Large intestine (tissue), 12 donors: ENCODE measurements at places on chromosomes 4 and X. TPM values are rescaled to one million over a fixed set of nuclear protein-coding genes. Genes with fewer than 3 reads are reported as not detected.

DNA sequence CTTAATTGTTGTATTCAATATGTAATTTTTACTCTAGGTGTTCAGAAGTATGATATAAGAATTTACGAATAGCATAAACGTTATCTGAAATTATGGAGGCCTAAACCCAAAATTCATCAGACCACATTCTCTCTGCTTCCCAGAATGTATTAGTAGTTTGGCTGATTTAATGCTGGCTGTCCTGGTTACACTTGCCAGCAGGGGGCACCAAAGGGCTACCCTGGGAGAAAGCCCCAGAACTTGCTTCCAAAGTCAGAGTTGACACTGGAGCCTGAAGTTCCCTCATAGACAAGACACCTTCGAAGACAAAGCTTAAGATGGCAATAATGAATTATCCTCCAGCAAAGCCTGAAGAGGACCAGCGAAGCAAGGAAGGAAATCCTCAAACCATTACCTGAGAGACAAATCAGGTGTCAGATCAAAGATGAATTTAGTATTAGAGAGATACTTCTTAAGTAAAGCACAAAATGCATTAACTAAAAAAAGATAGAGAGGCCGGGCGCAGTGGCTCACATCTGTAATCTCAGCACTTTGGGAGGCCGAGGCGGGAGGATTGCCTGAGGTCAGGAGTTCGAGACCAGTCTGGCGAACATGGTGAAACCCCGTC lies 11.3 kb upstream of the ANOS1 start:
- DNase-seq, result no peak

DNA sequence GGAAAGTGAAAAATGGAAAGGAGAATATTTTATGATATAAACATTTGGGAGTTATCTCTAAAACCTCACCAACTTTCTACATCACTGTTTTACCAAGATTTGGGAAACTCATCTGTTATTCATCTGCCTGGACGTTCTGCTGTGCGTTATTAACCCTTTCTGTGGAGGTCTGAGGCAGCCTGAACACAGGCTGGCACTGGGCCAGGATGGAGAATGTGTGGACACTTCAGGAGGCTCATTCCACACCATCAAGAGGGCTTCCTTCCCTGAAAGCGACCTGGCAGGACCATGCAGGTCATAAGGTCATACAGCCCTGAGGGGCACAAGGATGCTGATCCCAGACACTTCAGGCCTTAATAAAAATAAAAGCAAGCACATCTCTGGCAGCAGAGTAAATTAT lies 31.2 kb upstream of the TMEM184C start:
- no peak for DNase-seq

DNA sequence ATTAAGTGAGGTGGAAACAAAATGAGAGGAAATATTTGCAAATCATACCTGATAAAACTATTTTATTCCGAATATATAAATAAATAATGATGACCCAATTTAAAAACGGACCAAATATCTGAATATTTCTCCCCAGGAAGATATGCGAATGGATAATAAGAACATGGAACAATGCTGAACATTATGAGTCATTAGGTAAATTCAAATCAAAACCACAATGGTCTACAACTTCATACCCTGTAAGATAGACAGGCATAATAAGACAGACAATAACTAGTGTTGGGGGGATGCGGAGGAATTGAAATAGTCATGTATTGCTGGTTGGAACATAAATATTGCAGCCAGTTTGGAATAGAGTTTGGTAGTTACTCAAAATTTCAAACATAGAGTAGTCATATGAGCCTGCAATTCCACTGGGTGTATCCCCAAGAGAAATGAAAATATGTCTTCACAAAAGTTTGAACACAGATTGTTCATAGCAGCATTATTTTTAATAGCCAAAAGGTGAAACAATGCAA lies 47.6 kb upstream of the DRP2 start:
- no peak for DNase-seq

GRCh38 chr4:76363556-76364290 lies 57.2 kb downstream of the STBD1 start:
- DNase-seq, result no peak

GRCh38 chr4:184649971-184650855 lies 675 bp downstream of the PRIMPOL start:
- peak; percentile 72 for DNase-seq

GRCh38 chr4:70619288-70619687 lies 9.3 kb upstream of the ENAM start:
- DNase-seq, result no peak

DNA sequence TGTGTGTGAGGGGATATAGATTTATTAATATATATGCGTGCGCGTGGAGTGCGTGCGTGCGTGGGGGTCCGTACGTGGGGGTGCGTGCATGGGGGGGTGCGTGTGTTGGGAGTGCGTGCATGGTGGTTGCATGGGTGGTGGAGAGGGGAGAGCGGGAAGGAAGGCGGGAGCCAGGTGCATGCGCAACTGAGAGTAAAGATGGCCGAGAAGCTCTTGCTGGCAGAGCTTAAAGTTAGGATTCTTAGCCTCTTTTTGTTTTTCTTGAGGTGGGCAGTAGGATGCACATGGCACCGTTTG lies 45.8 kb downstream of the TEX13B start:
- no peak for DNase-seq

DNA sequence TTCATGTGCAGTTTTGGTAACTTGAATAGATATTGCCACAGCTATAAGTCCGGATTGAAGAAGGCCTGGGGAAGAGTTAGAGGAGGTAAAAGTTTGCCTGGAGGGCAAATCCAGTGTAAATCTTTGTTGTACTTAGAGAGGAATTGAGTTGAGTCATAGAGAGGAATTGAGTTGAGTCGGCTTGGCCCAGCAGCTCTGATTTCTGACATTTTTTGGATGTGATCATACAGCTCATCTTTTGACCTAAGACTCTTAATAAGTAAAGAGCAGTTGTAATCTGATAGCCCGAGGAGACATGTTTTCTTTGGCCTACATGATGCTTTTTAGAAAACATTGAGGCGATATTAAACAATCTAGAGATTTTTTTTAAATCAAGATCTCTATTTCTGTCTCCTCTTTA lies 3.9 kb downstream of the KIT start:
- no peak for DNase-seq

DNA sequence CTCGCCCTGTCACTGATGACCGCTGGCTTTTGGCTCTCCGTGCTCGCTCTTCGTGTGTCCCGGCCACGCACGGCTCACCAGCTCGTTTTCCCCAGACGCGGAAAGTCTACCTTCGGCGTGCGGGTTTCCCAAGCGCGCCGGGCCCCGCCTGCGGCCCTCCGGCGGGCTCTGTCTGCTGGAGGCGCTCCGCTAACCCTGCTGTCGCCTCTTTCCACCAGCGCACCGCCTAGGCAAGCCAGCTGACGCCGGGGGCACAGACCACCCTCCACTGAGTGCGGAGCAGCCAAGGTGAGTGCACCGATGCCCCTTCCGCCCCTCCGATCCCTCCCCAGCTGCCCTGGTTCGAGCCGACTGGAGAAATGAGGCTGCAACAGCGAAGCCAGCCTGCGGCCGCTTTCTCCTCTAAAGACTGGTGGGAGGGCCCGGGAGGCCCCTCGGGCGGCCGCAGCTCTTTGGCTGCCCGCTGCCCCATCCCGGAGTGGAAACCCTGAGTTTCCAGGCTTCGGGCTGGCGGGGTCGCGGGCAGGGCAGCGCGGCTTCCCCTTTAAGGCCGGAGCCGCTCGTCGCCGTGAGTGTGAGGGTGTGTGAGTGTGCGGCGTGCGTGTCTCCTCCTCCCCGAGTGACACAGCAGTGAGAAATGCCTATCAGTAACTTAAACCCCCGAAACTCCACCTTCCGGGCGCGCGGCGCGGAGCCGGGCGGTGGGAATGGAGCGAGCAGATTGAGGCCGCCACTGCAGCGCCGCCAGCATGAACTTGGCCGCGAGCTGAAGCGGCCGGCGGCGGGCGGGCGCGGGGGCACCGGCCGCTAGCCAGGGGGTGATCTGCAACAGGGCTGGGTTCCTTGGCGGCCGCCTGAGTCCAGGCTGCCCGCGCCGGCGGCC lies at the start of gene MAMLD1:
TSS of gene MAMLD1 (plus strand) at position 719 of the 883 bp plus-strand sequence. CDS start 82,200 bp downstream, outside the sequence.
- DNase-seq, result peak; percentile 60

GRCh38 chr4:11954093-11954492 lies 525.4 kb upstream of the HS3ST1 start:
- peak; percentile 7 for DNase-seq

DNA sequence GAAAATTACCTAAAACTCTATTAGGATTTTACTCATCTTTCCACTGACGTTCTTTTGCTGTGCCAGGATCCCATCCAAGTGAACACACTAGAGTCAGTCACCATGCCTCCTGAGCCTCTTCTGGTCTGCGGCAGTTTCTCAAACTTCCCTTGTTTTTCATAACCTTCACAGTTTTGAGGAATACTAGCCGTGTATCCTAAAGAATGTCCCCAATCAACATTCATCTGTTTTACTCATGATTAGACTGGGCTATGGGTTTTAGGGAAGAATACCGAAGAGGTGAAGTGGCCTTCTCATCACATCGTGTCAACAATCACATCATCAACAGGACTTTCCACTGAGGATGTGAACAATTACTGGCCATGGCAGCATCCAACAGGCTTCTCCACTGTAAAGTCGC lies 4.8 kb downstream of the LRP2BP start:
- no peak for DNase-seq

DNA sequence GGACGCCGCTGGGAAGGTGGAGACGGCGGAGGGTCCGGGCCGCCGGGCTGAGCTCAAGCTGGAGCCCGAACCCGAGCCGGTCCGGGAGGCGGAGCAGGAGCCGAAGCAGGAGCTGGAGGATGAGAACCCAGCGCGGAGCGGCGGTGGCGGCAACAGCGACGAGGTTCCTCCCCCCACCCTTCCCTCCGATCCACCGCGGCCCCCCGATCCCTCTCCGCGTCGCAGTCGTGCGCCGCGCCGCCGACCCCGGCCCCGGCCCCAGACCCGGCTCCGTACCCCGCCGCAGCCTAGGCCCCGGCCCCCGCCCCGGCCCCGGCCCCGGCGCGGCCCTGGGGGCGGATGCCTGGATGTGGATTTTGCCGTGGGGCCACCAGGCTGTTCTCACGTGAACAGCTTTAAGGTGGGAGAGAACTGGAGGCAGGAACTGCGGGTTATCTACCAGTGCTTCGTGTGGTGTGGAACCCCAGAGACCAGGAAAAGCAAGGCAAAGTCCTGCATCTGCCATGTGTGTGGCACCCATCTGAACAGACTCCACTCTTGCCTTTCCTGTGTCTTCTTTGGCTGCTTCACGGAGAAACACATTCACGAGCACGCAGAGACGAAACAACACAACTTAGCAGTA lies 483 bp downstream of the USP27X start:
- peak; percentile 48 for DNase-seq

DNA sequence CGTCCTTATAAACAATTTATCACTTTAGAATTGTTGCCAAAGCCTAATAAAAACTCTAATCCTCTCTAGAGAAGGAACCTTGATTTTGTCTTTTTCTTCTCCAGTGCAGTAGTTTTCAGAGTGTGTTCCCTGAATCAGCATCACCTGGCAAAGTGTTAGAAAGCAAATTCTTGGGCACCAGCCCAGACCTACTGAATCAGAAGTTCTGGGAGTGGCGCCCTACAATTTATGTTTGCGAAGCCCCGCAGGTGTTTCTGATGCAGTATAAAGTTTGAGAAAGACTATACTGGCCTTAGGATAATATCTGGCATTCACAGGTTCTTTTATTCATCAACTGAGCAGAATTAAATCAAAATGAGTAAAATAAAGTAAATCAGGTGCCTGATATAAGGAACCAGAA lies 645.8 kb upstream of the ATOH1 start:
- DNase-seq, result no peak

GRCh38 chr4:83071116-83071515 lies 36.1 kb downstream of the COPS4 start:
- no peak for DNase-seq

DNA sequence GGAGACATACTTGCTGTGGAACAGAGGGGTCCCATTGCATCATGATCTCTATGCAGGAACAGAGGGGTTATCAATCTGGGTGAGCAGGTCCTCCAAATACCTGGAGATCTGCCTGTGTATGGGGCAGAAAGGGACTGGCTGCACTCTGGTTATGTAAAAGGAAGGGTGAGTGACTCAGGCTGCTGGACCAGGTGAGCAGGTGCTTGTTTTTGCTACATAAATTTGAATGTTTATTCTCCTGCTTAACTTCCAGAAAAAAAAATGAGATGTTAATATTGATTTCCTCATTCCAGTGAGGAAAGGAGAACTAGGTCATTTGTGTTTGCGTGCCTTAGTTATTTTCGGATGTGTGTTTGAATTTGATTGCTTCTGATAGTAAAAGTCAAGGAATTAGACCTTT lies 225.8 kb upstream of the TRAM1L1 start:
- DNase-seq, result no peak

DNA sequence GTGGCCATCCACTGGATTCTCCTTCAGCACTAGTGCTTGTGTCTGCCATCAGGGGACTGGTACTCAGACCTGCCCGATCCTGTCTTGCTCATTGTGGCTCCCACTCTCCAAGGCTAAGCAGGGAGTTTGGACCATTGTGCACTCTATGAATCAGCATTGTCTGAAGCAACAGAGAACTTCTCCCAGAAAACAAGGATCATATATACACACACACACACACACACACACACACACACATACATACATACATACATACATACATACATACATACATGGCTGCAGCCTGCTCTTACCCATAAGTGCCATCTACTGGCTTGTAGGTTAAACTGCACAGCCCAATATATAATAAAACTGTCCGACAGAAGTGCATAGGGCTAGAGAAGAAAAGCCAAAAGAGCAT lies 345.3 kb upstream of the LCORL start:
- DNase-seq, result peak; percentile 20

DNA sequence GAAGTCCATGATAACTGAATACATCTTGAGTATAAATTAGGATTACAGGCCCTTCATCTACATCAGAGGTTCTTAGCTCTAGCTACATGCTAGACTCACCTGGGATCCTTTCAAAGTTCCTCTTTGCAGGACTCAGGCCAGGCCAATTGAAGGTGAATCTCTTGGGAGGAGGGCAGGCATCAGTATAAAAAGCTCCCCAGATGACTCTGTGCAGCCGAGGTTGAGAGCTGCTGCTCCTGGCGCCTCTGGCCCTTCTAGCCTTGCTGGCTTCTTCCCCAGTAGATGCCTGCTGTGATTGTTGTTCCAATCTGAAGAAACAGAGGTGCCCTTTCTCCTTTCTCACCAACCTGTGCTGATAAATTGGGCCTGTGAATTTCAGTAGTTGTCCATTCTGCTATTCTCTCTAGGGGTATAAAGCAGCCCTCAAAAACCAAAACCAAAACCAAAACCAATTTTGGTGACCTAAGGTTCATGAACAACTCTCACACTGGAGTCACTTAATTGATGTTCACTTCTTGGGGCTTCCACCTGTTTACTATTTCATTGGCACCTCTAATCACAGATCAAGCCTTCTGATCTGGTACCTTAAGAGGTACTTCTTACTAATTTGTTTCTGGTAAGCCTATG lies 78.7 kb downstream of the SUPT20HL2 start:
- no peak for DNase-seq

The PABPC4L gene
- polyA plus RNA-seq, result 3.1 TPM

The ARHGAP36 gene
- 0.70 TPM for polyA plus RNA-seq

The AFM gene
- 10.4 TPM for polyA plus RNA-seq

The DGKK gene
- polyA plus RNA-seq, result 0.09 TPM

The GUCY1B1 gene
- 13.5 TPM for polyA plus RNA-seq

The MRPS18C gene
- polyA plus RNA-seq, result 40.4 TPM

The ZNF157 gene
- 0.27 TPM for polyA plus RNA-seq

The UGT2A3 gene
- 285 TPM for polyA plus RNA-seq

The SAGE1 gene
- polyA plus RNA-seq, result not detected

The CLDN22 gene
- polyA plus RNA-seq, result not detected

The DOK7 gene
- polyA plus RNA-seq, result 8.5 TPM

The ZDHHC15 gene
- polyA plus RNA-seq, result 1.5 TPM
